ENCODE measurements at places on chromosomes 7 and 10. TPM values are rescaled to one million over a fixed set of nuclear protein-coding genes. Genes with fewer than 3 reads are reported as not detected.

SPACDR gene
- 1.0 TPM for total RNA-seq

TCF7L2 gene
- 3.3 TPM for total RNA-seq

RBP4 gene
- total RNA-seq = 0.56 TPM

ADIRF gene
- not detected for total RNA-seq

FGL2 gene
- total RNA-seq = not detected

SPAM1 gene
- not detected for total RNA-seq

STAG3 gene
- total RNA-seq = 0.35 TPM

GPR158 gene
- total RNA-seq = 1.1 TPM

ITGB8 gene
- 107 TPM for total RNA-seq

PRSS37 gene
- not detected for total RNA-seq

MSMB gene
- not detected for total RNA-seq

C1QL3 gene
- not detected for total RNA-seq

PON1 gene
- total RNA-seq = not detected

NPTX2 gene
- not detected for total RNA-seq

LAMB4 gene
- 3.2 TPM for total RNA-seq

SMO gene
- total RNA-seq = 15.5 TPM

TUBAL3 gene
- total RNA-seq = not detected

TMEM196 gene
- total RNA-seq = not detected

CLDN4 gene
- total RNA-seq = 1.2 TPM

ANTXRL gene
- total RNA-seq = not detected

POMZP3 gene
- total RNA-seq = 5.1 TPM

SFTPD gene
- not detected for total RNA-seq

KEL gene
- 0.21 TPM for total RNA-seq

SPDYE9 gene
- total RNA-seq = not detected

LLCFC1 gene
- not detected for total RNA-seq

PDE6C gene
- total RNA-seq = not detected

NRG3 gene
- total RNA-seq = not detected

CFAP69 gene
- 1.8 TPM for total RNA-seq

CCDC7 gene
- 3.0 TPM for total RNA-seq

ABCB1 gene
- total RNA-seq = 12.4 TPM

MINPP1 gene
- total RNA-seq = 63.7 TPM

ERVW-1 gene
- total RNA-seq = not detected

CNTNAP2 gene
- 2.8 TPM for total RNA-seq

TAS2R38 gene
- total RNA-seq = not detected

EMX2 gene
- not detected for total RNA-seq

KCTD7 gene
- total RNA-seq = 7.1 TPM

SAMD9 gene
- 24.0 TPM for total RNA-seq

SPDYE1 gene
- not detected for total RNA-seq

KCNH2 gene
- 0.58 TPM for total RNA-seq

CYP2C18 gene
- 0.04 TPM for total RNA-seq

CDNF gene
- total RNA-seq = not detected

ARHGEF5 gene
- total RNA-seq = 2.3 TPM

PPP1R3A gene
- total RNA-seq = not detected

EVX1 gene
- not detected for total RNA-seq

C10orf105 gene
- total RNA-seq = not detected

NPC1L1 gene
- total RNA-seq = not detected

CDH23 gene
- 0.37 TPM for total RNA-seq

GOT1 gene
- 58.8 TPM for total RNA-seq
